ENCODE measurements at places on chromosomes 5 and 9. TPM values are rescaled to one million over a fixed set of nuclear protein-coding genes. Genes with fewer than 3 reads are reported as not detected.

Gene LIX1
- total RNA-seq = not detected

Gene CDHR2
- total RNA-seq = not detected

Gene ADCY2
- total RNA-seq = not detected

Gene ZNG1F
- 2.2 TPM for total RNA-seq

Gene AGGF1
- total RNA-seq = 22.4 TPM

Gene TAF1L
- total RNA-seq = not detected

Gene ACTBL2
- total RNA-seq = 0.11 TPM

Gene SAXO1
- total RNA-seq = not detected

Gene PCDHGB1
- total RNA-seq = 0.25 TPM

Gene FBLL1
- total RNA-seq = 1.3 TPM

Gene SHOC1
- total RNA-seq = not detected

Gene MIGA2
- total RNA-seq = 31.6 TPM

Gene ABHD17B
- 10.7 TPM for total RNA-seq

Gene HINT2
- 30.6 TPM for total RNA-seq

Gene MSX2
- 2.4 TPM for total RNA-seq

Gene TRIM7
- total RNA-seq = 6.8 TPM

Gene PHYHD1
- total RNA-seq = 4.7 TPM

Gene SPEF2
- 5.3 TPM for total RNA-seq

Gene CARTPT
- not detected for total RNA-seq

Gene FCN2
- not detected for total RNA-seq

All from GM23248 (cell line).